ENCODE measurements at places on chromosomes 12 and 14. TPM values are rescaled to one million over a fixed set of nuclear protein-coding genes. Genes with fewer than 3 reads are reported as not detected.

C3AR1 gene
- 7.5 TPM for polyA plus RNA-seq

VDR gene
- 61.0 TPM for polyA plus RNA-seq

OR10G2 gene
- not detected for polyA plus RNA-seq

DNA sequence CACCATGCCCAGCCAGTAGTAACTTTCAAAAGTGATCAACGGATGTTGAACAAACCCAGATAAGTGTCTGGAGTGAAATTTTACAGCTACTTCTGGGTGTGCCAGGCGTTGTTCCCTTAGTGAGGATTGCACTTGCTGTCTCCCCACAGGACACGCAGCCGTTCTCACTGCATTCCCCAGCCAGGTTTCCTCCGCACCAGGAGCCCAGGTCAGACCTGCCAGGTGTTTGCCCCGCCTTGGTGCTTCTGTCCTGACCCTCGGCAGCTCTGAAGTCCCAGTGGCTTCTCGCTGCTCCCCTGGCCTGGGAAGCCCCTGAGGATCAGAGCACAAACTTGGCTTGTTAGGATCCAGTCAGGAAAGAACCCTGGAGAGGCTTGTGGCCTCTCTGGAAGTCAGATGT lies 36.2 kb downstream of the MMAB start:
- DNase-seq, result no peak
- H3K27me3 ChIP-seq, result no peaks in the 10 kb centered on the region
- H3K27ac ChIP-seq, result no peak overlapping the region
- no peaks in the 10 kb centered on the region for H3K4me1 ChIP-seq
- no peaks in the 10 kb centered on the region for H3K36me3 ChIP-seq

DNA sequence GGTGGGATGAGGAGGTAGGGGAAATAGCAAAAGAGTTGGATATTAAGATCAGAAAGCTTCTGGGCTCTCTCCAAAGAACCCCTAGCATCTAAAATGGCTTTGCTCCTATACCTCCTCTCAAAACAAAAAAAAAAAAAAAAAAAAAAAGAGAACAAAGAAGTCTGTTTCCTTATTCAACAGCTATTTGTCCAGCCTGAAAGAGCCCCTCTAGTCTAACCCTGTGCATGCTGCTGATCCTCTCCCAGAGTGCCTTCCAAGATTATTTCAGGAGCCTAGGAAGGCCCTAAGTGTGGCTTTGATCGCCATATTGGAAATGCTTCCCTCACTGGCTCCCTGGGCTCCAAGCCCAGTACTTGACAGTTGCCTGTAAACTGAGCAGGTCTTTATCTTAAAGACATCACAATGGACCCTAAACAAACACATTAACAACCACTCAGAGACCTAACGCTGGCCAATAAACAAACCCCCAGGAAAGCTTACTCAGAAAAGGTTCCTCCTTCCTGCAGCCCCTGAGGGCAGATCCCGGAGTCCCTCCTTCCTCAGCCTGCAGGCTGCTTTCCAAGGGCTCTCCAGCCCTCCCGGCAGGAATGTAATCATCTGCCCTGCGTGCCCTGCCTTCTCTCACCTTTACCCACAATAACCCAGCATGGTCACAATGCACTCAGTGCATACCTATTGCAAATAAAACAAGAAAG lies 17.4 kb upstream of the COL2A1 start:
- peak; percentile 59 for DNase-seq
- H3K36me3 ChIP-seq, result no peaks in the 10 kb centered on the region
- H3K4me1 ChIP-seq, result peaks cover 2% of the 10 kb centered on the region
- no peak overlapping the region for H3K27ac ChIP-seq

DNA sequence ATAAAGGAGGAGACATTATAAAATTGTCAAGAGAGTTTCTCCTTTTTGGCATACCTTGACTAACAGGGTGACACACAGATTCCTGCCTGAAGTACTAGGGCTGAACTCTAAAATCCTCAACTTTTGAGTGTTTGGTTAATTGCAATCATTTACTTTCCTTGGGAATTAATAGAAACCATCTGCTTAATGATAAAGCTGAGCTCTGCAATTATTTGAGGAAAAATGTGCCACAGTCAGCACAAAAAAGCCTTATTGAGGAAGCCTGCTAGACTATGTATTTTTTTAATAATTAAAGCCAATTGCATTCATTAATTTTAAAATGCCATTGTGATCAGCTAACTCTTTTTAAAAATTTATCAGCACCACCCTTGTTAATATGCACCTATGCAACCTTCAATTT lies 38.7 kb downstream of the PRICKLE1 start:
- DNase-seq, result no peak
- H3K36me3 ChIP-seq, result no peaks in the 10 kb centered on the region

DNA sequence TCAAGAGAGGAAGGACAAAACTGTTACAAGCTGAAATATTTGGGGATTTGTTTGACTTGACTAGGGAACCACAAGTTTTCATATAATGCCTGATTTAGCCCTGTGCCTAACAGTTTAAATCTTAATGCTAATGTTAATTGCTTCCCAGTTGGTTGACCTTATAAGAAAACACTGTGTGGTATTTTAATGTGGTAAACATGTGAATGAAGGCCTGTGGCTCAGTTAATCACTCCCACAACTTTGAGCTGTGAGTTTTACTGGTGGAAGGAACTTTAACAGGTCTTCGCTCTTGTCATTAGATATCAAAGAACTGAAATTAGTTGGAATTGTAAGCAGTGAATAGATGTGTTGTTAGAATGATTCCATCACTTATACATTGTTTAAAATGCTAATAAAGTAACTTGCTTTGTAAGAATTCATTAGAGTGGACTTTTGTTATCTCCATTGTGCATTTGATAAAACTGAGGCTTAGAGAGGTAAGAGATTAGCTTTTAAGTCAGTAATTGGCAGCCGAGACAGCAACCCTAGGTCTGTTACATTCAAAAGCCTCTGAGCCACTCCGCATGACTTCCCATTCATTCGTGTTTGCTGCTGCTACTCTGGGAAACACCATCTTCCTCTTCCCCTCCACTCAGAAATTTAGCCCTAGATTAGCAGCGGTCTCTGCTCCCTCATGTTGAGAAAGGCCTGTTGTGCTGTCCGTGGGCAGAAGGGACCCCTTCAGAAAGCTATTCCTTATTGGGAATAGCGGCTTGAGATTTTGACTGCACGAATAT lies 1.0 kb upstream of the TBK1 start:
- no peak for DNase-seq
- H3K4me1 ChIP-seq, result no peaks in the 10 kb centered on the region
- H3K27me3 ChIP-seq, result no peaks in the 10 kb centered on the region
- H3K27ac ChIP-seq, result no peak overlapping the region
- peaks cover 2% of the 10 kb centered on the region for H3K36me3 ChIP-seq

- no peak for DNase-seq
- no peak overlapping the region for H3K4me3 ChIP-seq
- H3K36me3 ChIP-seq, result no peaks in the 10 kb centered on the region
- H3K27ac ChIP-seq, result no peak overlapping the region
- no peaks in the 10 kb centered on the region for H3K27me3 ChIP-seq
Measured at GRCh38 chr14:43790681-43791080, 716.4 kb downstream of the FSCB start.

DNA sequence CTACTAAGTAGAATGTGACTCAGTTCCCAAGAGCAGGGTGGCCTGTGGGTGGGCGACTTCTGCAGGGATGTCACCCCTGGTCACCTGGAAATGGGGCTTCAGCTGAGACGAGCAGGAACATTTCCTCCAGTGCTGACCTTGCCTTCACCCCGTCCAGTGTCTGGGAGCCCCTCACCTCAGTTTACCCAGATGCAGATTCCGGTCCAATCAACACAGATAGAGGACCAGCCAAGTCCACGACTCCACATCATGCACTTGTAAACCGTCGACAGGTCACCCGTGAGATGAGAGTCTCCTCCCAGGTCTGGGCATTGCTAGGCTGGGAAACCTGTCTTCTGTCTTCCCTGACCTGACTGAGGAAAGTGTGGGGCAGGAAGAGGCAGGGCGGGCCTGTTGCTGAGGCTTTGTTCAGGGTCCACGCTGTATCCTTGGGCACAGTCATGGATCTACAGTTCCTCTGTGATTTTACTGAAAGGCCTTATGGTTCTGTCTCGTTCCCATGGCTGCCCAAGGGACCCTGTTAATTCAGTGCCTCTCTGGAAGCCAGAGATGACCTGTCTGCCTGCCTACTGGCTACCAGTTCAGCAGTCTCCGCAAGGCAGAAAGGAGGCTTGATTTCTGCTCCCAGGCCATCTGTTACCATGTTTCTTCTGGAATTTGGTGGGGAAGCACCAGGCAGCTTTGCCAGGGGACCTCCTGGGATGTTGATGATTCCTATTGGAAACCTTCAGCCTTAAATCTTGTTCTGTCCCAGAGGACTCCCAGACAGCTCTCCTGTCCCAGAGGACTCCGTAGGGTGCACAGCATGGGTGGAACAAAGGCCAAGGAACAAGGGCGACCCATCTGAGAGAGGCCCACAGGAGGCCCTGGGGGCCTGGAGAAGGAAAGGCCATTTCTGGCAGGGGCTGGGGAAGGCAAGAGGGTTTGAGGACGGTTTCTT lies 288.5 kb upstream of the RTL1 start:
- H3K27ac ChIP-seq, result no peak overlapping the region
- no peak for DNase-seq

GRCh38 chr12:106258935-106259334 lies 11.1 kb upstream of the CKAP4 start:
- H3K4me1 ChIP-seq, result no peaks in the 10 kb centered on the region
- no peak for DNase-seq
- no peak overlapping the region for H3K27ac ChIP-seq
- H3K36me3 ChIP-seq, result no peaks in the 10 kb centered on the region

DNA sequence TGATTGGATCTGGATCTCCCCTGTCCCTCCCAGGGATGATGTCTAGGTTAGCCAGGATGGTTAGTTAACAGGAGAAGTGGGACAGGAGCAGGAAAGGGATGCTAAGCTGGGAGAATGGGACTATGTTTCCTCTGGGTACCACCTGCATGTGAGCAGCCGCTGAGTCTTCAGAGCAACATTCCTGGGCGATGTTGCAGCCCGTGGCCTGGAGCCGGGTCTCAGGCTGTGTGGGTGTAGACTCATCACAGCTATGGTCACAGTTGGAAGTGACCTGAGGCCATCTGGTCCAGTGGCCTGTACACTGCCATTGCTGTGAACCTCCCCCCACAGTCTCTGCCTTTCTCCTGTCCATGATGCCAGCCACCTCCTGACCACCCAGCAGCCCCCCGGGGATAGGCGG lies 422.6 kb downstream of the DPF3 start:
- no peak overlapping the region for H3K4me3 ChIP-seq
- H3K27ac ChIP-seq, result no peak overlapping the region
- H3K27me3 ChIP-seq, result no peaks in the 10 kb centered on the region
- no peaks in the 10 kb centered on the region for H3K36me3 ChIP-seq
- DNase-seq, result no peak

- H3K4me3 ChIP-seq, result no peak overlapping the region
- H3K4me1 ChIP-seq, result peaks cover 3% of the 10 kb centered on the region
- no peaks in the 10 kb centered on the region for H3K36me3 ChIP-seq
- DNase-seq, result peak; percentile 59
Measured at GRCh38 chr14:56659964-56660551, 80.5 kb downstream of the TMEM260 start.

DNA sequence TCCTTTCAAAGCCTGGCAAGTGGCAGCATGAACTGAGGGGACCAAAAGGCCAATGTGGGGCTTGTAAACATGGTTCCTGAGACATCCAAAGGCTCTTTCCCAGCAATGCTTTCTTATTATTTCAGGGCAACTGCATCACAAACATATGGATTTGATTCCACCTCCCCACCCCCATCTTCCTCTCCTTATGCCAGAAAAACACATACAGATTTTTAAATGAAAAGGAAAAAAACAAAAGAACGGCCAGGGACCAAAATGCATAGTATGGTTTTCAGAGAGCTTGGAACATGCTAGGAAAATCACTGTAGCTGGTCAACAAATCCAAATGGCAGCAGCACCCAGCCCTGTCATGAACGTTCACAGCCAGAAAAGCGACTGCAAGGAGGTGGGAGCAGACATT lies 167.6 kb downstream of the ANO2 start:
- H3K36me3 ChIP-seq, result no peaks in the 10 kb centered on the region
- H3K27ac ChIP-seq, result no peak overlapping the region
- H3K27me3 ChIP-seq, result no peaks in the 10 kb centered on the region
- no peak overlapping the region for H3K4me3 ChIP-seq

- peak overlapping the region; percentile 40 for H3K4me3 ChIP-seq
- no peaks in the 10 kb centered on the region for H3K27me3 ChIP-seq
- H3K36me3 ChIP-seq, result no peaks in the 10 kb centered on the region
- no peak for DNase-seq
- no peaks in the 10 kb centered on the region for H3K4me1 ChIP-seq
- peak overlapping the region; percentile 97 for H3K27ac ChIP-seq
Measured at GRCh38 chr12:120292411-120292660, 633 bp upstream of the RNU4-2 start.

- H3K27me3 ChIP-seq, result no peaks in the 10 kb centered on the region
- H3K27ac ChIP-seq, result peak overlapping the region; percentile 24
- peak; percentile 82 for DNase-seq
- peaks cover 4% of the 10 kb centered on the region for H3K4me1 ChIP-seq
Measured at GRCh38 chr12:89768586-89769482, 60.2 kb upstream of the ATP2B1 start.

- H3K27me3 ChIP-seq, result no peaks in the 10 kb centered on the region
- H3K27ac ChIP-seq, result peak overlapping the region; percentile 66
- DNase-seq, result peak; percentile 53
- H3K4me3 ChIP-seq, result no peak overlapping the region
- no peaks in the 10 kb centered on the region for H3K36me3 ChIP-seq
- H3K4me1 ChIP-seq, result peaks cover 25% of the 10 kb centered on the region
Measured at GRCh38 chr12:51401020-51401419, 9.8 kb upstream of the GALNT6 start.

- no peak overlapping the region for H3K4me3 ChIP-seq
Measured at GRCh38 chr12:89382328-89382727, 30.0 kb upstream of the DUSP6 start.

GRCh38 chr14:64340560-64341196 lies 46.5 kb upstream of the ESR2 start:
- no peaks in the 10 kb centered on the region for H3K4me1 ChIP-seq
- H3K27me3 ChIP-seq, result no peaks in the 10 kb centered on the region
- no peak overlapping the region for H3K27ac ChIP-seq
- no peak for DNase-seq
- no peak overlapping the region for H3K4me3 ChIP-seq

- H3K36me3 ChIP-seq, result no peaks in the 10 kb centered on the region
- DNase-seq, result peak; percentile 96
- H3K27me3 ChIP-seq, result no peaks in the 10 kb centered on the region
- peak overlapping the region; percentile 96 for H3K27ac ChIP-seq
- peaks cover 16% of the 10 kb centered on the region for H3K4me1 ChIP-seq
Measured at GRCh38 chr14:50047274-50047676, 69.1 kb downstream of the VCPKMT start.

- DNase-seq, result peak; percentile 5
- peaks cover 5% of the 10 kb centered on the region for H3K27me3 ChIP-seq
- no peak overlapping the region for H3K27ac ChIP-seq
- H3K36me3 ChIP-seq, result no peaks in the 10 kb centered on the region
Measured at GRCh38 chr12:112751844-112752243, 39.7 kb upstream of the RPH3A start.

- peaks cover 13% of the 10 kb centered on the region for H3K4me1 ChIP-seq
- peaks cover 24% of the 10 kb centered on the region for H3K36me3 ChIP-seq
- no peaks in the 10 kb centered on the region for H3K27me3 ChIP-seq
- peak; percentile 92 for DNase-seq
- H3K4me3 ChIP-seq, result peak within 1 kb of the TSS; percentile 83
Measured at GRCh38 chr14:77707724-77708408, at the start of the genes ALKBH1 and SLIRP. ALKBH1 (minus strand) TSS chr14:77708023; CDS start chr14:77708004, 19 bp downstream. SLIRP (plus strand) TSS chr14:77708103; CDS start chr14:77708112, 9 bp downstream.
